ENCODE measurements at places on chromosomes 6 and 20.

- no peak for DNase-seq
These were observed 437.4 kb upstream of the SULF2 start for GRCh38 chr20:48222595-48223180.

DNA sequence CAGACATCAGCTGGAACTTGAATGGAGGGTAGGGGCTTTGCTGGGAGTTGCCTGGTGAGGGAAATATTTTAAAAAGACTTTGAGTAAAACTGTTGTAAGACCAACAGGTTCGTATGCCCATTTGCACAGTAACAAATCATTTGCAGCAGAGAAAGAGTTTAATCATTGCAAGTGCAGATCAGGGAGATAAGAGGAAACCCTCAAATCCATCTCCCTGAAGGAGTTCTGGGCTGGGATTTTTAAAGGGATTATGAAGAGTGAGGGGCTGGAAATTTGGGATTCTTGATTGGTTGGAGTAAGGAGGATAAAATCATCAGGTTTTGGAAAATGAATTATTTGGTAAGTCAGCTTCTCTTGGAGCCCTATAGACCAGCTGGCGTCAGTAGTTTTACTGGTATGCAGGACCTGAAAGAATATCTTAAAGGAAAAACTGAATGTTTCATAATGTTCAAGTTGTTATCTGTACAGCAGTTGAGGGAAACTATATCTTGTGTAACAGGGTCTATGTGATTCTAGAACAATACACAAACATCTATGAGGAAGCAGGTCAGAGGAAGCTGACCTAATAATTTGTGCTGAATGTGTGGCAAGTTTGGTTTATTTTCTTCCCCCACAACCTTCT lies 295.5 kb downstream of the PLCB1 start:
- DNase-seq: no peak

- no peak for DNase-seq
These were observed 2.8 kb downstream of the PPP1R10 start for GRCh38 chr6:30614044-30614842.

GRCh38 chr6:34746104-34746846 lies 11.0 kb upstream of the SNRPC start:
- DNase-seq: no peak

DNA sequence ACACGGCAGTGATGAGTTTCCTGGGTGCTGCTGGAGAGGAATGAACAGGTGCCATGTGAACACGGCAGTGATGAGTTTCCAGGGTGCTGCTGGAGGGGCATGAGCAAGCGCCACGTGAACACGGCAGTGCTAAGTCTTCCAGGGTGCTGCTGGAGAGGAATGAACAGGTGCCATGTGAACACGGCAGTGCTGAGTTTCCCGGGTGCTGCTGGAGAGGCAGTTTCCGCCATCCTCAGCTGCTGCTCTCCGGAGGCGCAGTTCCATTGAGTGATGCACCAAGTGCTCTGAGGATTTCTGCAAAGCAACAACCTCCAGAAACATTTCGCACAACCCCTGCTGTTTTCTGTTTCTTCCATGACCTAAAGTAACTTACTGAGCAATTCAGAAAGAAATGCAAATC lies 155.4 kb downstream of the SMOC2 start:
- no peak for DNase-seq

Data from CD4-positive, alpha-beta T cell treated with Interleukin-6 at 100 ng/mL for 8 hours (primary cell).